ENCODE measurements at places on chromosomes 3 and 15.

DNA sequence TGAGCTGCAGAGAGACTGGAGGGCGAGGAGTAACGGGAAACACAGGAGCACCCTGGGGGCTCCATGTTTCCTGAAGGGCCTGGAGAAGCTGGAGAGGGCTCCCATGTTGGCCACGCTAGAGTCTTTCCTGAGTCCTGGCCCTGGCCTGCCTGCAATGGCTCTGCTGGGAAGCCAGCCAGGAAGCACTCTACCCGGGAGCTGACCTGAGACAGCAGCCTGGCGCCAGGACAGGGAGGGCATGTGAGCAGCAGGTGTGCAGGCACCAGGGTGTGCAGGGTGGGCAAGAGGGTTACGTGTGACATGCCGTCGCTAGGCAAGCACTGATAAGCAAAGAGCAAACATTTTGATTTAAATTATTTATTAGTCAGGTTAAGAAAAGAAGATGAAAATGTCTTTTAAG lies 301.4 kb downstream of the OCA2 start:
- no peak for DNase-seq

DNA sequence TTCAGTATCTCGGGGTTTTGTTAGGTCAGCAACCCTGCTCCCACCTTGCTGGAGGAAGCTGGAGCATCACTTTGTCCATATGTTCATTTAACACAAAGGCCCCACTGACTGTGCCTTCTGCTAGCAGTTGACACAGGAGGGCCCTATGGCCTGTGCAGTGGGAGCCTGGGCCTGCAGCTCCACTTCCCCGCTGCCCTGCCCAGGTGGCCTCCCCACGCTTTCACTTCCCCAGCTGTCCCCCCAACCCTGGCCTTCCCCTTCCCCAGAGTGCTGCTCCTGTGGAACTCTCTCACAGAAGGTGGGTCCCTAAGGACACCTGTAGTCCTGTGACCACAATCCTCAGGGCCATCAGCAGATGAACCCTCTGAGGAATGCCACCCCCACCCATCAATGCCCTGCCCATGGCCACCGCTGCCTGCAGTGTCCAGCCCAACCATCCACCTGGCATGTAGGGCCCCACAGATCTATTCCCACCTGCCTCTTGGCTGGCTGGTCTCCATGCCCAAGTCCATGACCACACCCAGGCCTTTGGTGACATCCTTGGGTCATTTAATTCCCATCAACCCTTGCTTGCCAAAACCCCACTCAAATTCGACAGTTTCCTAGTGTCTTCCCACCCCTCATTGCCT lies 13.5 kb downstream of the TBC1D21 start:
- no peak for DNase-seq

- no peak for DNase-seq
Measured at GRCh38 chr3:45412763-45413162, 24.4 kb downstream of the LARS2 start.

DNA sequence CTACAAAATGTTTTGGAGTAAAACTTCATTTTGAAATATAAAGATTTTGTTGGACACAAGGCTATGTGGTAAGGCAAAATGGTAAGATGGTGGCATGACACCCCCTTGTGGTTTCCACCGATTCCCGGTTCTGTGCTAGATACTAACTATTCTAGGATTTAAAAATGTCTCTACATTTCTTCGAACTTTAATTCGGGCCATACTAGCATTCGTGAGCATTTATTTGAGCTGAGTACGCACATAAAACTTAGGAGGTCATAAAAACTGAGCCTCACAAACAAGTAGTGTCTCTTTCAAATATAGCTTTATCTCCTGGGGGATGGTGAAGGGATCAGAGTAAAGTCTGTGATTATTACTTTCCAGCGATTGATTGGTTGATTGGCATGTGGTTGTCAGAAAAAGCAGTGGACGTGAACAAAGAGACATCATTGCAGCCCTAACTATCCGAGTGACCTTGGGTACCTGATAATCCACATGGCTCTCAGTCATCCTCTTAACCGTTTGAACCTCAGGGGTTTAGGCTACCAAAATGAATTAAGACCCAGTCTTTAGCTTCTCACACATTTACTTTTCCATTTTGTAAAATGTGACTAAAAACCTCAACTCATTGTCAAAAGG lies 1.1 kb upstream of the ZNF639 start:
- peak; percentile 47 for DNase-seq

DNA sequence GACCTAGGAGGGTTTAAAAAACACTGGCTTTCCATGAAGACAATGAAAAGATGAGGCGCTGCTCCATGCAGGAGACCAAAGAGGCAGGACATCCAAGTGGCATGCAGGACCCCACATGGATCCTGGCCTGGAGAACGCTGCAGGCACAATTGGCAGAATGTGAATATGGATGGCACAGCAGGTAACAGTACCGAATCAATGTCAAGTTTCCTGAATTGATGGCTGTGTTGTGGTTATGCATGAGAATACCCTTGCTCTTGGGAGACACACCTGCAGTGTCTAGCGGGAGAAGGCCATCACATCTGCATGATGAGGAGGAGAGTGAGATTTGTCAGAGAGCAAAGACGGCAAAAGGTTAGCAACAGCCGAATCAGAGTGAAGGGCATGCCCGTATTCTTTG lies 74.3 kb upstream of the SEC13 start:
- no peak for DNase-seq

DNA sequence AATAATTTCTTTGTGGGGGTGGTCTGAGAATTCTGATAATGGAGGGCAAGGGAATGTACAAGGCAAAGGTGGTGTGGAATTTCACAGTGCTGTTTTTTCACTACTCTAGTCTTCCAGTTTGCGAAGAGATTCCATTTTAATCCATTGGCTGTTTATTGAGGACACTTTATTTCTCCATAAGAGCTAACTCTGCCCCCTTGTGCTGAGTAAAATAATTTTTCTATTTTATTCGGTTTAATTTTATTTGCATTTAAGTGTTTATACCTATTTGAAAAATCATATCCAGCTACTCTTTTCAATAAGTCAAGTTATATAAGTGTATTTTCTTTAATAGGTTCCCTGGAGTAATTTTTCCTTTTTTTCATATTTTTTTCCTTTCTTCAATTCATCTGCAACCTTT lies 840.1 kb downstream of the TUSC7 start:
- DNase-seq = no peak

GRCh38 chr3:194270627-194271459 lies 80.3 kb downstream of the CPN2 start:
- DNase-seq = no peak

DNA sequence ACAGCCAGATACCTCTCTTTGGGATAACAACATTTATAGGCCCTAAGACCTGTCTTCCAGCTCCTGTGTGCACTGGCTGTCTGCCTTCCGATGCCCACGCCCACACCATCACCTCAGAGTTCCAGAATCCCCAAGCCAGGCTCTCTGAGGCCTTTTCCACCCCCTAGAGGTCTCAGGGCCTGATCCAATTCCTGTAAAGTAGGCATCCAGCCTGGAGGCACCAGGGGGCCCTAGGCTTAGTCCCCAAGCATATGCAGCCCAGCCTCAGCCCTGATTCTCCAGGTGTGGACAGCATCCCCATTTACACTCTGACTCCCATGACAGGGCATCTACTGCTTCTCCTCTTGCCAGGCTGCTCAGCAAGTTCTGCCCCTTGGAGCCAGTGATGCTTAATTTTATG lies 72.7 kb upstream of the CORO2B start:
- no peak for DNase-seq

DNA sequence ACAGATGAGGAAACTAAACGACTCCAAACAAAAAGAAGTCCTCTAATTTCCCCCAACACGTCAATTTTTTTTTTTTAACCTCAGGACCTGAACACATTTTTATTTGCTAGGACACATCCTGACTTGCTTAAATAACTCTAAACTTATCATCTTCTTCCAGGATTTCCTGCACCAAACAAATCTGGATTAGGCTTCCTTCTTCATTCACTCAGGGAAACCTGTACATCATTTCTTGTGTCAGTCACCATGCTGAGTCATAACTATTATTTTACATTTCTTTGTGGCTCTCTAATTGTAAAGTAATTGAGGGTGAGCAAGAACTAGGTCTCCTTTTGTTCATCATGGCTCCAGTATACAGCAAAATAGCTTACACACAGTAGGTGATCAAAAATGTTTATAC lies 433.4 kb upstream of the GBE1 start:
- no peak for DNase-seq

DNA sequence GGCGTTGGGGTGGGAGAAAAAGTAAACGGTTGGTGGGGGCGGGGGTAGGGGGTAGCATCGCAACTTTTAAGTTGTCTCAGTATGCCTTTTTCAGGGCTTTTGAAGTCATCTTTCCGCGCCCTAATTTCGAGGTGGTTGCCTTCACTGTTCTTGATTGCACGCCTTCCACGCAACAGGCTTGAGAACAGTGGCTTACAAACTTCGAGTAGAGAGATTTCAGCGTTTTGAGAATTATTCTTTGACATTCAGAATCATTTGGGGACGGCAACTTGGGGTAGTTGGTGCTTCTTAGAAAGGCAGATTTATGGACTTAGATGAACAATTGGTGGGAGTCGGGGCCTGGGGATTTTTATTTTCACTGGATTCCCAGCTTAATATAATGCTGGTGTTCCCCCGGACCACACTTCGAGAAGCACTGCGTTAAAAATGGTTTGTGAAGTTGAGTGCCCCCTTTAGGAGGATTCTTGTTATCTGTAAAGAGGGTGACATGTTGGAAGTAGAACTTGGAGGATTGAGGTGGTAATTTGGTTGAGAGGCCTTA lies 880 bp downstream of the PPP4R2 start:
- peak; percentile 55 for DNase-seq
